CD4-positive, alpha-beta T cell (primary cell): ENCODE measurements at places on chromosomes 12 and 14.

DNA sequence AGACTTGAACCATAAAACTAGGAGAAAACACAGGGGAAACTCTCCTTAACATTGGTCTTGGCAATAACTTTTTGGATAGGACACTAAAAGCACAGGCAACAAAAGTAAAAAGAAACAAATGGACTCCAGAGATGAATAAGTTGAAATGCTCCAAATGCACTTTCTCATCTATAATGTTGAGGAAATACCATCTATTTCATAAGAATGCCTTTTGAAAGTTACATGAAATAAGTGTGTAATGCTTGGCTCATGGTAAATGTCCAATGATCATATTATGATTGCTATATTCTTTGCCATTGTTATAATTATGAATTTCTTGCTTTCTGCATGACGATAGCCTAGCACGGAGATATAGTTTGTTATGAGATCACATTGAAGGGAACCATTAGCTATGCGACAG, 19.8 kb downstream of the PDE6H start:
- DNase-seq: no peak

DNA sequence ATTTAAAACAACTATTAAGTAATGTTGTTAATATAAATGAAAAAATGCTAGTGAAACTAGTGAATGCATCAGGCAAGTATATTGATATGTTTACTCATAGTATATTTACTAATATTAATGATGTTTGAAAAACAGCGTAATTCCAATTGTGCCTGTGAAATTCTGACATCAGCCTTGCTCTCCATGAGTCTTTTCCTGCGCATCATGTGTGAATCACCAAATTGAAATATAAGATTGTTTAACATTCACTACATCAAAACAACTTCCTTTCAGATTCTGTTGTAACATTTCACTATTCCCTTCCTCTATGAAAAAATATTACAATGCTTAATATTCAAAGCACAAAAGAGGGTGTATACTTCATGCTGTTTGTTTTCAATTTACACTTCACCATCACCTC, 1995.9 kb upstream of the SEL1L start:
- no peak for DNase-seq

- DNase-seq: no peak
Observed at GRCh38 chr12:99558109-99558508, 89.4 kb upstream of the GARIN6 start.

GRCh38 chr14:92121207-92121669, 268 bp downstream of the NDUFB1 start:
- DNase-seq: no peak

DNA sequence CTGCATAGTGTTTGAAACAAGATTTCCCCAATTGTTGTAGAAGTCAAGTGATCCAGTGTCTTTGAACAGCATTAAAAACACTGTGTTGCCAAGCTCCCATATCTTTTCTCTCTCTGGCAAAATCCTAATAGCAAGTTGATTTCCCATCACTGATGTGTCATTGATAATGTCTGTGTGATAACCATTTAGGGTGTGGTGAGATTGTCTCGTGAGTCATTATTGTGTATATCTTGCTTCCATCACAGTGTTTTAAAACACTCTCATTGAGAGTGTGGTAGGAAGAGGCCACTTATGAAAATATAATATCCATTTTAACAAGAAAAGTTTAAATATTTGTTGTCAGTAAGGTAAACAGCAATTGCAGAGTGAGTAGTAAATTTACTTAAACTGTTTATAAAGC, 74.7 kb downstream of the PRORP start:
- DNase-seq: no peak

GRCh38 chr12:54981796-54982195, 2.8 kb downstream of the TESPA1 start:
- no peak for DNase-seq

DNA sequence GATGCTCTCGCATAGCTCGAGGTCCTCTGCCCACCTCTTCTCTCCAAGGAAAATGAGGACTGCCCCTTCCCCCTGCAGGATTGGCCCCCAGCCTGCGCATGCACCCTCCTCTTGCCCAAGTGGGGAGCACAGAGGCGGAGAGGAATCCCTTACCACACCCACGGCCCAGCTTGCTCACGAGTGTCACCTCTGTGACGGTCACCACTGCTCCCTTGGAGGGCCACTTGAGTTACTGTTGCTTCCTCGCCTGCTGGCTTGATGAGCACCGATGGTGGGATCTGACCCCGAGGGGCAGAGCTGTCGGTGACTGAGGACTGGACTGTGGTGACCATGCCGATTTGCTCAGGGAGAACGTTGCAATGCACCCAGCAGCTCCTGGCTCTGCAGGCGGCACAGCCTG, 41.7 kb downstream of the FOXN4 start:
- DNase-seq: no peak

- DNase-seq: no peak
Observed at GRCh38 chr12:27237790-27238771, 6.0 kb upstream of the STK38L start.

- DNase-seq: no peak
Observed at GRCh38 chr12:63998584-63998983, 154.1 kb downstream of the SRGAP1 start.

DNA sequence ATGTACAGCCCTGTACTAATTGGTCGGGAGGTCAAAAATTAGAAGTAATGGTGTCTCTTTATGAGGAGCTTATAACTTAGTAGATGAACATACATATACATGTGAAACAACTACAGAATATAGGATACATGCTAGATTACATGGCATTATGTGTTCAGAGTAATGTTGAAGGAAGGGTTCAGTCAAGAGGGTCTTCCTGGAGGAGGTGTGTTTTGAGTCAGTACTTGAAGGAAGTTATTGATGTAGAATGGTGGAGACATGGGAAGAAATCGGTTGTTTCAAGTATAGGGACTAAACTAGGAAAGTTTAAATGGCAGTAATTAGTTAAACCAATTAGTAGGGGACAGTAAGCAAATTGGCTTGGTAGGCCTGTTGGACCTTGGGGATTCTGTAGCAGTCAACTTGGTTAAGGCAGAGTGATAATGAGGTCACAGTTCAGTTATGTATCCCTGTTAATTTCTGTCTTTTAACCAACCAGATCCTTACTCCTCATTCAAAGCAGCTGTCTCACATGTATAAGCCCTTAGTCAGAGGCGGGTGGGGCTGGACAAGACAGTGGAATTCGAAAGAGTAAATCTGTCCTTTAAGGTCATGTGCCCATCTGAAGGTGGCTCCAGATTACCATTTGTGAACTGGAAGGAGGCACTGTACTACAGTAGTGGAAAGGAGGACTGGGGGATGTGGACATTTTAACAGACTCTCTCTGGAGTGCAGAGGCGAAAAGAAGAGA, 3.5 kb upstream of the ANKRD52 start:
- no peak for DNase-seq
